Activated naive CD4-positive, alpha-beta T cell treated with anti-CD3 and anti-CD28 coated beads for 36 hours (primary cell): ENCODE measurements at places on chromosomes 7 and 10.

- no peak for DNase-seq
These were observed 664 bp upstream of the UBE3C start for GRCh38 chr7:157138101-157138423.

GRCh38 chr10:94133239-94133638 is 139.5 kb downstream of the PLCE1 start:
- no peak for DNase-seq

- DNase-seq, result no peak
These were observed 17.0 kb upstream of the TBL2 start for GRCh38 chr7:73595358-73595757.

DNA sequence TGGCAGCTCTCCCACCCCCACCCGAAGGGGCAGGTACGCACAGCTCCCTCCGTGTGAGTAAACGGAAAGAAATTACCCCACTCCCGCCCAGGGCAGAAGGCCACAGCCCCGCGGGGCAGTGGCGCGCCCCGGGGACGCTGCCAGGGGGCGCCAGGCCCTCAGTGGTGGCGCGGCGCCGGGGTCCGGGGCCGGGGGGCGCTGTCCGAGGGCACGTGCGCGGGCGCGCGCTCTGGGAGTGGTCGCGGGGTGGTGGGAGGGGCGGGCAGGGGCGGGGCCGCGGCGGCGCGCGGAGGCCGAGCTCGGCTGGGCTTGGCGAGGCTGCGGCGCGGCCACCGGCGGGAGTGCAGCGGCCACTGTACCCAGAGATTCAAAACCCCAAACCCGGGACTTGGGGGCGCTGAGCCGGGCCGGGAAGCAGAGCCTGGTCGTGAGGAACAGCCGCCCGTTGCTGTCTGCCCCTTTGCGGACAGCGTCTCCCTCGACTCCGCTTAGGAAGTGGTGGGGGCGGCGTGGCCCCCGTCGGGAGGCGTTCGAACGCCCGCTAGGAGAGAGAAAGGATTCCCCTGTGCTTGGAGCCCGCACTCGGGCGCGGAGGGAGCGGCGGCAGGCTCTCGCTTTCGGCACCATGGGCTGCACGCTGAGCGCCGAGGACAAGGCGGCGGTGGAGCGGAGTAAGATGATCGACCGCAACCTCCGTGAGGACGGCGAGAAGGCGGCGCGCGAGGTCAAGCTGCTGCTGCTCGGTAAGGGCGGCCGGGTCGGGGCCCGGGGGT is at the start of gene GNAI1:
Gene GNAI1, plus strand, starts transcription at position 296 of the 773 bp plus-strand sequence. Its CDS starts 330 bp downstream, at position 626.
- DNase-seq, result peak; percentile 39

DNA sequence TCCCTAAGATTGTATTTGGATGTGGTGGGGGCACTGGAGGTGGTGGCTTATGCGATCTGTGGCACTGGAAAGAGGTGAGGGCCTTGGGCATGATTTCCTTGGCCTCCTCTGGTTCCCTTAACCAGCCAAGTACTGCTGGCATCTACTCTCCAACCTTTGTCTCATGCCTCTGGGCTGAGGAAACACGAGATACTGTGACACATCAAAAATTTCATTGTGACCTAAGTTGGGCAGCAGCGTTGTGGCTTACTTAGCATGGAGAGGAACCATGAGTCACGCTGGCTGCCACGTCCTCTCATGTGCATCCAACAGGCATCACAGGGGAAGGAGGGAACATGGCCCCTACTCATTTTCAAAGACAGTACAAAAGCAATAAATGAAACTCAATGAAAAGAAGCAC is 29.7 kb upstream of the GSDME start:
- peak; percentile 24 for DNase-seq

- DNase-seq, result no peak
These were observed 2.5 kb downstream of the RGS10 start for GRCh38 chr10:119540038-119540437.

DNA sequence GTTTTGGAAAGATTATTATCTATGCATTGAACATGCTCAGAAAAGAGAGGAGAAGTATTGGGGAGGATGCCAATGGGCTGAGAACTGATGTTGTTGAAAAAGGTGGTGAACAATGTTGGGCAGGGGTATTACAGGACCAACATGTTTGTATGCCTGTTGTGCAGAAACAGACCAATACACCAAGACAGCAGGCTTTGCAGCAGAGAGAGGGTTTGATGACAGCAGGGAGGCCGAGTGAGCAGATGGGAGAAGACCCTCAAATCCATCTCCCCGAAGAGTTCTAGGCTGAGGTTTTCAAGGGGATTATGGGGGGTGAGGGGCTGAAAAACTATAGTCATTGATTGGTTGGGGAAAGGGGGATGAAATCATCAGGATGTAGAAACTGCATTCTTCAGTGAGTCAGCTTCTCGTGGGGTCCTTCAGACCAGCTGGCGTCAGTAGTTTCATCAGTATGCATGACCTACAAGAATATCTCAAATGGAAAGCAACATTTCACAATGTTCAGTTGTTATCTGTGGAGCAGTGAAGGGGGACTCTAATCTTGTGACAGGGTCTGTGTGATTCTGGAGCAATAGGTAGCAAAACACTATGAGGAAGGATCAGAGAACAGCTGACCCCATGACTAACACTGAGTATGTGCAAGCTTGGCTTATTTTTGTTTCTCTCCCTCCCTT is 167.8 kb downstream of the BAMBI start:
- no peak for DNase-seq

DNA sequence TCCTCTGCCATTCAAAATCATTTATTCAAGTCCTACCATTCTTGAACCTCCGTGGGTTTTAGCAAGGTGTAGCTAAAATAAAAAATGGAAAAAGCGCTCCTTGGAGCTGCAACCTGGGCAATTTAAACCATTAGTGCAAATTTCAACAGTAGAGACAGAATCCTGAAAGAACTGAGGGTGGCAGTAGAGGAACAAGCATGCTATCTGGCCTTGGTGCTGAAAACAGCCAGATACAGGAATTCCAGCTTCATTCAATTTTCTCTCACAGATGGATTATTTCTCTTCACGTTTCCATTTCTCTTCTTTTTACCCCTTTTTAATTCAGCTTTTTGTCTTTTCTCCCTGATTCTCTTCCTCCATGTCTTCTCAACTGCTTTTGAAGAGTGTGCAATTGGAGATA is 77.7 kb downstream of the OTUD1 start:
- no peak for DNase-seq

- DNase-seq, result no peak
These were observed 95.3 kb downstream of the HDAC9 start for GRCh38 chr7:18590744-18591340.

- DNase-seq, result no peak
These were observed 1174.3 kb downstream of the GATA3 start for GRCh38 chr10:9228771-9229170.

- DNase-seq, result no peak
These were observed 6.7 kb downstream of the NRP1 start for GRCh38 chr10:33327751-33328150.

- DNase-seq, result no peak
These were observed 231.0 kb upstream of the PRSS58 start for GRCh38 chr7:142488842-142489241.

GRCh38 chr10:17412323-17412722 is 42.1 kb downstream of the ST8SIA6 start:
- no peak for DNase-seq

- DNase-seq, result no peak
These were observed 102.8 kb downstream of the ARHGAP22 start for GRCh38 chr10:48501787-48502771.

- DNase-seq, result no peak
These were observed 142.7 kb downstream of the ADARB2 start for GRCh38 chr10:1594372-1595241.

- no peak for DNase-seq
These were observed 43.4 kb upstream of the SRGN start for GRCh38 chr10:69044546-69044945.

- no peak for DNase-seq
These were observed 123.7 kb downstream of the TACC2 start for GRCh38 chr10:122112625-122113160.

DNA sequence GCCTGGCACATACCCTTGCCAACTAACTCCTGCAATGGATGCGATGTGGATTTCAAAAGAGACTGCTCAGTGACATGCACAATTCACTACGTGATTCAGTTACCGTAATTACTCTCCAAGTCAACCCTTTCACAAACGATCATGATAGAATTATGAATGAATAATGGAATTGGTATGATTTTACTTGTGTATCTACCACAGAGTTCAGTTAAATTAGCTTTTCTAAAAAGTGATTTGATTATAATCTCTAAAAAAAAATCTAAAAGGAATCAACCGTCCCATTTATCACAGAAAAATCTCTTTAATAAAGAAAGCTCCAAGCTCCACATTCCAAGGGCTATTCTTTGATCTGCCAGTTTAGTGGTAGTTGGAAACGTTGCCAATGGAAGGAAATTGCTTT is 30.4 kb upstream of the RSU1 start:
- DNase-seq, result no peak

GRCh38 chr7:18206331-18206730 is 178.7 kb upstream of the PRPS1L1 start:
- no peak for DNase-seq

DNA sequence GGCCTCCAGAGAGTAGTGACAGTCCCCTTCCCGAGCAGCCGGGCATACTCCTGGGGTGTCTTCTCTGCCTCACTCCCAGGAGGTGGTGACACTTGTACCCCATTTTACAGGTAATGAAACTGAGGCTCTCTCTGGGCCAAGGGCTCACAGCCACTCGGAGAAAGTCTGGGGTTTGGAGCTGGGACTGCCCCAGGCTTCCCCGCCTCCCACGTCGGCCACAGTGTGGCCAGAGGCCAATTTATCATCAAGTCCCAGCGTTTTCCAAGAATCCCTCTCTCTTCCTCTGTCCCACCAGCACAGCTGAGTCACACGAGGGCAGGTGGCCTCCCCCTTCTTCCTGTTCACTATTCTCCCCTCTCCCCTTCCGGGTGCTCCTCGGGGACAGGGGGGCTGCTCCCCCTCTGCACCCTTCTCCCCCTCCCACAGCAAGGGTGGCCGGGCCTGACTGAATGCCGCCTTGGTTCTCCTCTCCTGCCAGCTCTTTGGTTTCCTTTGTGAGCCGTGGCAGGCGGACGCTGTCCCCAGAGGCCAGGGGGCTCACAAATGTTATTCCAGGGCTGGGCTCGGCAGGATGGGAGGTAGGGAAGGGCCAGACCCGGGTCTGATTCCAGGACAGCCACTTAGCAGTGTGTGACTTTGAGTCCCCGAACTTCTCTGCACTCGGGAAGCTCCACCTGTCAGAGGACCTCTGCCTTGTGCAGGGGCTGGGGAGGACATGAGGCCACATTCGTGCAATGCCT is 17.7 kb downstream of the CLIP2 start:
- peak; percentile 10 for DNase-seq

GRCh38 chr10:86365346-86366032 is 1.1 kb downstream of the GRID1 start:
- DNase-seq, result no peak

- DNase-seq, result no peak
These were observed 25.6 kb downstream of the NRCAM start for GRCh38 chr7:108430664-108431063.

DNA sequence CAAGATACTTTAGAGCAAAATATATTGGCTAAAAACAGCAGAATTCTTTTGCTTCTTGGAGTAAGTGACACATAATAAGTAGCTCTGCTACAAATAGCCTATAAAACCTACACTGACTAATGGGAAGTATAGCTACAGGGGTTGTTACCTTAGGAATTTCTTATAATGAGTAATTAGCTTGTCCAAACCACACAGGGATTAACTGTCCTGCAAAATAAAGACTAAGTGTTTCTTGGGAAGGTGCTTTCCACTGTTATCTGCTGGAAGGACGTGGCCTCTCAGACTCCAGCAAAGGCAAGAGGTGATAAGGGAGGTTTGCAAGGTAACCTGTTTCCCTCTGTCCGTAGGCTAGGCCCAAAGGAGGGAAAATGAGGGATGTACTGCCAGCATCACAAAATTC is 302.4 kb downstream of the DOCK4 start:
- no peak for DNase-seq

- DNase-seq, result no peak
These were observed 53.0 kb downstream of the TCF7L2 start for GRCh38 chr10:113003052-113003451.

DNA sequence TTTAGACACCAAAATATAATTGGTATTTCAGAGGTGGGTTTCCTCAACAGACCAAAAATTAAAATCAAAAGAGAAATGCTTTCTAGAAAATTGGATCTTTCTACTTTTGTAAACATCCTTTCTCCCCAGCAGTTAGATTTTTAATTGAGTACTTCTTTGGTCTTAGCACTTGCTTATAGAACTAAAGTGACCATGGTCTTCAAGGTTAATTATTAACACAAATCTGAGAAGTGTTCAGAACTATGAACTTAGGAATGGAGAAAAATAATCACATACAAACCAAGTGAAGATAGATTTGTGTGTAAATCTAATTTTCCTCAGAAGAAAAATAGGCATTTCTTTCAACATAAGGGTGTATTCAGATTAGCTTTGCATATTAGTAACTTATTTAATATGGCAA is 355.4 kb downstream of the ELMO1 start:
- DNase-seq, result no peak

GRCh38 chr7:99002827-99003212 is 124.5 kb downstream of the TRRAP start:
- DNase-seq, result no peak

- no peak for DNase-seq
These were observed 80.8 kb downstream of the FOXL3 start for GRCh38 chr7:370775-371118.

- no peak for DNase-seq
These were observed 350.5 kb upstream of the LRRTM3 start for GRCh38 chr10:66575251-66575855.

DNA sequence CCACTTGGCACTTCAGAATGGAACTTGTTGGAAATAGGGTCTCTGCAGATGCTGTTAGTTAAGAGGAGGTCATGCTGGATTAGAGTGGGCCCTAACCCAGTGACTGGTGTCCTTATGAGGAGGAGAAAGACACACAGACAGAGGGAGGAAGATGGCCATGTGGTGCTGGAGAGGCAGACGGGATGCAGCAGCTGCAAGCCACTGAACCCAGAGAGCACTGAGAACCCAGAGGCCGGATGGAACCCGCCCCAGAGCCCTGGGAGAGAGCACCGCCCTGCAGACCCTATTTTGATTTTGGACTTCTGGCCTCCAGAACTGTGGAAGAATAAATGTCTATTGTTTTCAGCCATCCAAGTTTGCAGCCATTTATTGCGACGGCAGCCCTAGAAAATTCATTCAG is 58.0 kb upstream of the EBF3 start:
- no peak for DNase-seq

DNA sequence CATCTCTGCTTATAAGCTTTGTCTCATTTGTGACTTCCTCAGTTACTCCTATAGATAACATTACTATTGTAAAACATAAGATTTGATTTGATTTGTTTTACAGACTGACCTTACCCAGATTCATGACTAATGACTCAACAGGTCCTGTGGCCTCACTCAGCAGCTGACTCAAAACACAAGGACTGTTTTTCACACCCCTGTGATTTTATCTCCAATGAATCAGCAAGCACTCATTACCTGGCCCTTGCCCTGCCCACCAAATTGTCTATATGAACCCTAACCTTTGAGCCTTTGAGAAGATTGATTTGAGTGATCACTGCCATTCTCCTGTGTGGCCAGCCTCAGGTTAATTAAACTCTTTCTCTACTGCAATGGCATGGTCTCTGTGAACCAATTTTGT is 1064.6 kb upstream of the LRRTM3 start:
- no peak for DNase-seq

GRCh38 chr7:21104124-21104500 is 317.4 kb upstream of the SP8 start:
- no peak for DNase-seq

GRCh38 chr10:96211764-96212163 is 59.6 kb downstream of the BLNK start:
- no peak for DNase-seq

- DNase-seq, result peak; percentile 98
These were observed at the start of gene MGMT for GRCh38 chr10:129466703-129467358. MGMT (plus strand) TSS chr10:129467241.
